Activated CD4-positive, alpha-beta memory T cell treated with anti-CD3 and anti-CD28 coated beads for 36 hours (primary cell): ENCODE measurements at places on chromosomes 7 and 10.

- DNase-seq: no peak
Observed at GRCh38 chr7:17910377-17910776, 29.9 kb downstream of the SNX13 start.

- no peak for DNase-seq
Observed at GRCh38 chr7:107502797-107503196, 32.9 kb downstream of the GPR22 start.

DNA sequence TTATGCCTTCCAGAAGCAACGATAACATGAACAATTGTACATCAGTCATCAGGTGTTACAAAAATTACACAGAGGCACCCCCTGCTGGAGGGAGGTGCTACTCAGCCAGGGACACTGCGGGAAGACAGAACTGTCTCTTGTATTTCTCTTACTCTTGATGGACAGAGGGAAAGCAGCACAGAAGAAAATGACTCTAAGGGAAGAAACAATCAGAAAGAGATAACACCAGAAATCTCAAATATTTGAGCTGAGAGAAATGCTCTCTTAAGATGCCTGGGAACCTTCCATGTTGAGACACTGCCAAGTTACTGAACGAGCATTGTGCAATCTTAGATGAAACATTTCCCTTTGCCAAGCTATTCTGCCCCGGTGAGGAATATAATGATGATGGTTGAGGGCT lies 227.6 kb upstream of the NPSR1 start:
- DNase-seq: no peak

DNA sequence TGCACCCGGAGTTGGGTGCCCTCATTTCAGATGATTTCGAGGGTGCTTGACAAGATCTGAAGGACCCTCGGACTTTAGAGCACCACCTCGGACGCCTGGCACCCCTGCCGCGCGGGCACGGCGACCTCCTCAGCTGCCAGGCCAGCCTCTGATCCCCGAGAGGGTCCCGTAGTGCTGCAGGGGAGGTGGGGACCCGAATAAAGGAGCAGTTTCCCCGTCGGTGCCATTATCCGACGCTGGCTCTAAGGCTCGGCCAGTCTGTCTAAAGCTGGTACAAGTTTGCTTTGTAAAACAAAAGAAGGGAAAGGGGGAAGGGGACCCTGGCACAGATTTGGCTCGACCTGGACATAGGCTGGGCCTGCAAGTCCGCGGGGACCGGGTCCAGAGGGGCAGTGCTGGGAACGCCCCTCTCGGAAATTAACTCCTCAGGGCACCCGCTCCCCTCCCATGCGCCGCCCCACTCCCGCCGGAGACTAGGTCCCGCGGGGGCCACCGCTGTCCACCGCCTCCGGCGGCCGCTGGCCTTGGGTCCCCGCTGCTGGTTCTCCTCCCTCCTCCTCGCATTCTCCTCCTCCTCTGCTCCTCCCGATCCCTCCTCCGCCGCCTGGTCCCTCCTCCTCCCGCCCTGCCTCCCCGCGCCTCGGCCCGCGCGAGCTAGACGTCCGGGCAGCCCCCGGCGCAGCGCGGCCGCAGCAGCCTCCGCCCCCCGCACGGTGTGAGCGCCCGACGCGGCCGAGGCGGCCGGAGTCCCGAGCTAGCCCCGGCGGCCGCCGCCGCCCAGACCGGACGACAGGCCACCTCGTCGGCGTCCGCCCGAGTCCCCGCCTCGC lies at the start of gene EGFR:
EGFR (plus strand) TSS at position 657 of the 830 bp plus-strand sequence. CDS start 261 bp downstream, outside the sequence.
- no peak for DNase-seq
